ENCODE measurements at places on chromosomes 16 and 17. TPM values are rescaled to one million over a fixed set of nuclear protein-coding genes. Genes with fewer than 3 reads are reported as not detected.

The SPATA32 gene
- not detected for total RNA-seq

The TOP2A gene
- 138 TPM for total RNA-seq

The LYRM9 gene
- total RNA-seq, result 5.2 TPM

The TNS4 gene
- total RNA-seq, result not detected

The TLCD1 gene
- total RNA-seq, result 9.1 TPM

The CDH1 gene
- total RNA-seq, result 0.36 TPM

The C17orf67 gene
- 2.1 TPM for total RNA-seq
